Skin of body (tissue), 3 donors: ENCODE measurements at places on chromosomes 1 and 21.
A peak's percentile ranks its signal among the peaks of the same experiment; 100 is the strongest.

DNA sequence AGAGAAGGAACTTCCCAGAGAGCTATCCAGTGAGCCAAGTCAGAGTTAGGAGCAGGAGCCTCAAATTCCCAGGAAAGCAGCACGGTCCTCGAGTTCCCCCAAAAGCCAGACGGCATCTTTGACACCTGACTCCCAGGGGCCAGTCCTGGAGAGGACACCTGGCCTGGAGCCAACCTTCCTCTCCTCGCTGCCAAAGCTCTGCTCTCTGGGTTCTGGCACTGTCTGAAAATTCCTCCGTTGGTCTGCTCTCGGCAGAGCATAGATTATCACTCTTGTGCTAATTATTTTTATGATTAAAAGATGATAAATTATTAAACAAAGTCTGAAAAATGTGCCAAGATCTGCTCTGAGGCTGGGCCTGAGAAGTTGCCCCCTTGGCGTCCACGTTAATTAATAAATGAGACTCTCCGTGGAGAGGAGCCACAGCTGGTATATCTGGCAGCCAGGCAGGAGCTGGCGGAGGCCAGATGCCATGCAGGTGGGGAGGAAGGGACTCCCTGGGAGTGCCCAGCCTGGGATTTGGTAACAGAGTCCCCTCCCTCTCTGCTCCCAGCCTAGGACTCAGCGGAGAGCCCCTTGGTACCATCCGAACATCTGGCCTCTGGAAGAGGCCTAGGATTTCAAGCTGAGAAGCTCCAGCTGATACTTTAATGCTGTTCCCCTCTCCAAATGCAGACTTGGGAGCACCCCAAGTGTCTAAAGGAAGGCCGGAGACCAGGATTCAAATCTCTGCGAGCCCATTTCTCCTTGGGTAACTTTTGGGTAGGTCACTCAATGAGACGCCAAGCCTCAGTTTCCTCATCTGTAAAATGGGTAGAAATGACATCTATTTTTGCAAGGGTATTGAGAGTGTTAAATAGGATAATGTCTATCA, 163.7 kb upstream of the POU3F1 start:
- no peak for DNase-seq

GRCh38 chr1:85991261-85991660, 165.3 kb downstream of the COL24A1 start:
- DNase-seq = no peak

DNA sequence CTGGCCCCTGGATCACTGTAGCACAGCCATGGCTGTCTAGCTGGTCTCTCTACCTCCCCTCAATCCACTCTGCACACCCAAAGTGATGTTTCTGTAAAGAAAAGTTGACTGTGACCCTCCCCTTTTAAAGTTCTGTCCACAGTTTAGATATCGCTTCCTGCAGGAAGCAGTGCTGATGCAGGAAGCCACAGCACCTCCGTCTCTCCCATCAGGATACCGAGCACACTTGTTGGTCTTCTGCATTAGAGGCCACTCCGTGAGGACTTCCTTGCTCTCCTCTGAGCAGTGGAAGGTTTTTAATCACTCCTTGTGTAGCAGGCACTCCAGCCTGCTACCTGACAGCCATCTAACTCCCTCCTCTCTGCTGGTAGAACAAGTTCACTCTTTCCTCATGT, 69.5 kb downstream of the GADD45A start:
- DNase-seq = no peak

- DNase-seq = no peak
These were observed 10.4 kb downstream of the BCAN start for GRCh38 chr1:156652131-156652991.

GRCh38 chr21:36866419-36866818, 100.0 kb downstream of the HLCS start:
- no peak for DNase-seq

- DNase-seq = peak; percentile 44
These were observed 80.2 kb upstream of the GREM2 start for GRCh38 chr1:240691909-240692705.

GRCh38 chr1:171798765-171799164, 17.3 kb downstream of the METTL13 start:
- DNase-seq = peak; percentile 6

- DNase-seq = no peak
These were observed 45.9 kb upstream of the CSF3R start for GRCh38 chr1:36528361-36529349.

DNA sequence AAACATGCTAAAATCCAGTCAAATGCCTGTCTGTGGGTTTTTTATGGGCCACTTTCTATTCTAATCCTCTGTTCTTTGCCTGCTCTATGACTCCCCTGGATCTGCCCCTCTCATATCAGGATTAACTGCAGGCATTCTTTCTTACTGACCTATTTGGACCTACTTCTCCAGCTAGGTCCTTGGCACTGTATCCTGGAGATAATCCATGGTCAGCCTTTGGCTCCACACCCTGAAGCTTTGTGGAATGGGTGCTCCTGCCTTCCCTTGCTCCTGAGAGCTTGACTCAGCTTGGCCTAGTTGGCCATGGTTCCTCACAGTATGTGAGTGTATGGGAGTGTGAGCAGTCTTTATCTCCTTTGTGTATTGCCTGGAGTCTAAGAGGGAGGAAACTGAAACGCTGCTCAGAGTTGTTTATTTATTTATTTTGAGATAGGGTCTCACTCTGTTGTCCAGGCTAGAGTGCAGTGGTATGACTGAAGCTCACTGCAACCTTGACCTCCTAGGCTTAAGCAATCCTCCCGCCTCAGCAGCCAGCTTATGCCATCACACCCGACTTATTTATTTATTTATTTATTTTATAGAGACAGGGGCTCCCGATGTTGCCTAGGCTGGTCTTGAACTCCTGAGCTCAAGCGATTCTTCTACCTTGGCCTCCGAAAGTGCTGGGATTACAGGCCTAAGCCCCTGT, 28.7 kb upstream of the CDC14A start:
- no peak for DNase-seq

DNA sequence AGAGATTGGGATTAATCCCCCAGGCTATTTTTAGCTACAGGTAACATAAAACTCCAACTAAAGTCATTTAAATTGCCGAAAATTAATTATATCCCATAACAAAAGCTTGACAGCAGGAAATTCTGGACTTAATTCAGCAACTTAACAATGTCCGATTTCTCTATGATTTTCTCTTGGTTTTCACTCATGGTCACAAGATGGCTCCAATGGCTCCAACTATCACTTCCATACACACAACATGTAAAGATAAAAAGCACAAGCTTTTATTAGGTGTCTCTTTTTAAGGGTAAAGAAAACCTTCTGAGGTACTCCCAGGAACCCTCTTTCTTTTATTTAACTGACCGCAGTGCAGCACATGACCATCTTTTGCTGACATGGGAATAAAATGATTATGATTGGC, 363.5 kb upstream of the PTBP2 start:
- no peak for DNase-seq

GRCh38 chr21:19463966-19464365, 1060.4 kb upstream of the TMPRSS15 start:
- DNase-seq = no peak

DNA sequence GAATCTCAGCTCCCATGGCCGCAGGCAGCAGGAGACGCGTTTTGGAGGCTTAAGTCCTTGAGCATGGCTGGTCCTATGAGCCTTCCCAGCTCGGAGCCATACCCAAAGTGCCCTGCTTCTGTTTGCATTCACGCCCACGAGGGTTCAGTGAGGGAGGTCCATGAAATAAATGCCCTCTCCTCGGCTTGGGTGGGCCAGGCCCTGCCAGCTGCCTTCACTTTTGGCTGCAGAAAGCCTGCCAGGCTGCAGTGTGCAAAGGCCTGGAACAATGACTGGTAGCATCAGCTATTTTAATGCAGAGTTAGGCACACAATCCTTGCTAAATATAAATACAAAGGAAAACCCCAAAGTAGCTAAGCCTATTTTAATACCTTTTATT, 49.4 kb downstream of the H3-3A start:
- no peak for DNase-seq

DNA sequence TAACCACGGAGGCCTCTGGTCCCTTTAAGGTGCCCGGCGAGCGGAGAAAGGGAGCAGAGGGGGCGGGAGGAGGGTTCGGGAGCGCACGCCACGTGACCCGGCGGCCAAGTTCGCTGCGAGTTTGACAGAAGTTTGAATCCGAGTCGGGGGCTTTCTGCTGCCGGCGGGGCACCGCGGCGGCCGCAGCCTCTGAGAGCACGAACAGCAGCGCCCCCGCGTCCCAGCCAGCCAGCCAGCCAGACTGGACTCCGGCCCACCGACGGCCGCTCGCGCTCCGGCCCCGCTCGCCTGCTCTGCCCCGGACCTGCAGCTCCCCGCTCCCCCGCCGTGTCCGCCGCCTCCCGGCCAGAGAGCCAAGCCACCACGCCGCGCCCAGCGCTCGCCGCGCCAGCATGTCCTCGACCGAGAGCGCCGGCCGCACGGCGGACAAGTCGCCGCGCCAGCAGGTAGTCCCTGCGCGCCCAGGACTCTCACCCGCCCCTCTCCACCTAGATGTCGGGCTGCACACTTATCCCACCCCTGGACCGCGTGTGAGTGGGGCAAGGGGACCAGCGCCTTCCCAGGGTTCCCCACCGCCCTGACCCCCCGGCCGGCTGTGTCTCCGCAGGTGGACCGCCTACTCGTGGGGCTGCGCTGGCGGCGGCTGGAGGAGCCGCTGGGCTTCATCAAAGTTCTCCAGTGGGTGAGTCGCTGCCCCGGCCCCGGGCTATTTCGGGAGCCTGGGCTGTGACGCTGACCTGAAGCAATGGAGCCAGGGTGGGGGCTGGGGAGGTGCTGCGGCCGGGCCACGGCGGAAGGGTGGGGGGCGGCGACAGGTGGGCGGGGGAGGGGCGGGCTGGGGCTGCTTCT, at the start of gene SYPL2:
Gene SYPL2 (plus strand): TSS at position 95 of the 849 bp plus-strand sequence. CDS start 298 bp downstream, at position 393.
- no peak for DNase-seq

DNA sequence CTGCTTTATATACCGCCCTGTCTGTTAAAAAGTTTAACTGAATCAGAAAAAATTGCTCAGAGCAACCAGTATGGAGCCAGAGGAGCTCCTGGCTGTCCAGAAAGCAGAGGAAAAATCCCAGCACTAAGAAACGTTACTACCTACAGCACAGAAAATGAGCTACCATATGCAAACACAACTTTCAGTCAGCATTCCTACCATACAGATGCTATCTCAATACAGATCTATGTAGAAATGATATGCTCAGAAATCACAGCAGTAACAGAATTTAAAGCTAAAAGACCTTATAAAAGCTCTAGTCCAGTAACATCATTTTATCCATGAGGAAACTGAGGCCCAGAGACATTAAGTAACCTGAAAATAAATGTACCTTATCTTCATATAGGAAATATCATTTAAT, 38.7 kb downstream of the PCNX2 start:
- no peak for DNase-seq

GRCh38 chr1:39427912-39428311, 63.5 kb upstream of the BMP8A start:
- DNase-seq = peak; percentile 36

DNA sequence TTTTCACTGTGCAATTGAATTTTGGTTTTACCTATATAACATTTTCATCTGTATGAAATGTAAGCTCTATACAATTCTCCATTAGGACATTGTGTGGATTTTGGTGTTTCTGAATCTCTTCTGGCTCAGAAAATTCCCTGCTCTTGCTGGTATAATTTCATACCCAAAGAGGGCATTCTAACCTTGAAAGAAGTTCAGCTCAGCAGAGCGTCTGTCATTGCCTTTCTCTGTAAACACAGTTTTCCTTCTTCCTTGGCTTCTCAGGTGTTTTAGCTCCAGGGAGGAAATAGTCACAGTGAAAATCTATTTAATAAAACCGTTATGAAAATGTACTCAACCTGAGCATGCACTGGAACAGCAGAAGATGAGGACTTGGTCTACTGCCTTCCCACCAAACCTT, 16.0 kb downstream of the DISC1 start:
- no peak for DNase-seq

GRCh38 chr1:45172005-45172404, 34.4 kb downstream of the ZSWIM5 start:
- no peak for DNase-seq

DNA sequence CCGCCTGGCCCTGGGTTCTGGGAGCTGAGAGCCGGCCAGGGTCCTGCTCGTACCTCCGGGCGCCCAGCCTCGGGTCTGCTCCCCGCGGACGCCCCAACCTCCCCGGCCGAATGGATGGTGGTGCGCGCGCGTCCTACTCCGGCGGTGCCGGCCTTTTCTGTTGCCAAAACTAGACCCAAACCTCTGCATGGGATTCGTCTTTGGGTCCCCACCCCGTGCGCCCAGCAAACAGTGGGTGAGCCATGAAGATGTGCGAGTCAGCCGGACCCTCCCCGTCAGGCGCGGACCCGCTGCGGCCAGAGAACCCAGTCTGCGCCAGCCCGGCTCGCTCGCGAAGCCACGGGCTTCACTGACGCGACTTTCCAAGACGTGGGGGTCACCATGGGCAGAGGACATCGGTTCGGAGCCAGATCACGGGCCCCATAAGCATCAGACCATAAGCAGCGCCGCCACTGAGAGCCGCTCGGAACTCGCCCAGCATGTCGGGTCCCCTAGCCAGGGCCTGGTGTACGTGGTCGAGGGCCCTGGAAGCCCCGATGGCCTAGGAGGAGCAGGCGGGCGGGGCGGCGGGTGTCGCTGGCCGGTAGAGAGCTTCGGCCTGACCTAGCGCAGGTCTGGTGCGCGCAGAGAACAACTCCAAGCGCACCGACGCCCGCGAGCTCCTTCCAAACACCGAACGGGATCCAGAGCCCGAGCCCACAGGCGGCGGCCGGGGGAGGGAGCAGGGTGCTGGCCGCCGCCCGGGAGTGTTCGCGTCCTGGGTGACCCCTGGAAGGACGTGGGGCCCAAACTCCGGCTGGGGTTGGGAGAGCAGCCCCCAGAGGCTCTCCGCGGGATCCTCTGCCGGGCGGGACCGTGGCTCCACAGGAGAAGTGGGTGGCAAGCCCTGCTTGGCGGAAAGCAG, 1.0 kb upstream of the TP73 start:
- DNase-seq = no peak

- DNase-seq = peak; percentile 17
These were observed 5.9 kb upstream of the WNT2B start for GRCh38 chr1:112502826-112503225.

- no peak for DNase-seq
These were observed 48.6 kb downstream of the MDM4 start for GRCh38 chr1:204564835-204565234.

DNA sequence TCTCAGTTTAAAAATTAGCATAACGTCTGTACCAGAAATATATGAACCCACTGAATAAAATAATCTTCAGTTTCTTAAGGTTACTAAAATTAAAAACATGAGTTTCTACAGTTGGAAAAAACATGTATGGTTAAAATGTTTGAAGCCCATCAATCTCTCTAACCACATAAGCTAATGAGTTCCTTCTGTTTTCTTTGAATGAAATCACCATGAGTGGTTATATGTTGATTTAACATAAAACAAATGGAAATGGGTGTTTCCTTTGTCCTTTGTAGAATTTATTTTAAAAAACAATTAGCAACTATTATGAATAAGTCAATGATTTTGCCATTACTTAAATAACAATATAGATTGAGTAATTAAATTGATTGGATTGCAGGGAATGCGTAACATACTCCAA, 3.0 kb upstream of the ADGRL2 start:
- peak; percentile 48 for DNase-seq

- no peak for DNase-seq
These were observed 33.6 kb upstream of the TRABD2B start for GRCh38 chr1:48030696-48031365.

- DNase-seq = no peak
These were observed 16.2 kb downstream of the LRRC42 start for GRCh38 chr1:53962395-53962794.
